ENCODE measurements at places on chromosomes 6 and 20. TPM values are rescaled to one million over a fixed set of nuclear protein-coding genes. Genes with fewer than 3 reads are reported as not detected.
A peak's percentile ranks its signal among the peaks of the same experiment; 100 is the strongest.

The OOEP gene
- not detected for polyA plus RNA-seq

GRCh38 chr6:81608776-81609175 is 143.7 kb downstream of the TENT5A start:
- no peak for DNase-seq

The FOXQ1 gene
- polyA plus RNA-seq = 25.3 TPM

The FAM83C gene
- 0.03 TPM for polyA plus RNA-seq

GRCh38 chr6:63214816-63215215 is 3.5 kb downstream of the FKBP1C start:
- DNase-seq = peak; percentile 16

DNA sequence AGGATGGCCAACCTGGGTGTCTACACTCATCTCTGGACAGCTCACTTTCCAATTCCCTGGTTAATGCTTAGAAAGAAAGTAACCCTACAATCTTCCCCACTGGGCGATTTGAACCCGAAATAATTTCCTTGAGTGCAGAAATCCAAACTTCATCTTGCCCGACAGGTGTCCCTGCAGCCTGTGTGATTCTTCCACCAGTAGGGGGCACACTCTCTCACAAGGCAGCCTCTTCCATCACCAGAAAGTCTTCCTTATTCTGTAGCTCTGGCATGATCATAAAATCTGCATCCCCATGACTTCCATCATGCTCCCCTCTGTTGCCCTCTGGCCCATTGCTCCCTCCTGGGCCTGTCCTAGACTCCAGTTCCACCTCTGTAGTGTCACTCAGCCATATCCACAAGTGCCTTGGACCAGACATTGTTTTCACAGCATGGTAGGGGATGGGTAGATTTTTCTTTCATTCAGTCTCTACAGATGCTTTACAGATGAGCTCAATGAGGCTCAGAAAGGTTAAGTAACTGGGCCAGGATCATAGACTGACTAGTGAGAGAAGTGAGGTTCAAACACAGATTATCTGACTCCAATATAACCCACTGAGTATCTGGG is 170.4 kb upstream of the SPTLC3 start:
- DNase-seq = peak; percentile 34

The LPA gene
- not detected for polyA plus RNA-seq

GRCh38 chr6:119586250-119586882 is 236.8 kb upstream of the MAN1A1 start:
- no peak for DNase-seq

The STX16 gene
- polyA plus RNA-seq = 72.7 TPM

- no peak for DNase-seq
Measured at GRCh38 chr6:140636908-140637402, 1262.5 kb upstream of the CITED2 start.

- DNase-seq = no peak
Measured at GRCh38 chr6:90645634-90646033, 58.8 kb upstream of the MAP3K7 start.

The SLC24A3 gene
- 0.01 TPM for polyA plus RNA-seq

The SMIM29 gene
- polyA plus RNA-seq = 8.8 TPM

The PRSS16 gene
- polyA plus RNA-seq = not detected

GRCh38 chr6:56458324-56458884 is 184.3 kb downstream of the DST start:
- DNase-seq = no peak

DNA sequence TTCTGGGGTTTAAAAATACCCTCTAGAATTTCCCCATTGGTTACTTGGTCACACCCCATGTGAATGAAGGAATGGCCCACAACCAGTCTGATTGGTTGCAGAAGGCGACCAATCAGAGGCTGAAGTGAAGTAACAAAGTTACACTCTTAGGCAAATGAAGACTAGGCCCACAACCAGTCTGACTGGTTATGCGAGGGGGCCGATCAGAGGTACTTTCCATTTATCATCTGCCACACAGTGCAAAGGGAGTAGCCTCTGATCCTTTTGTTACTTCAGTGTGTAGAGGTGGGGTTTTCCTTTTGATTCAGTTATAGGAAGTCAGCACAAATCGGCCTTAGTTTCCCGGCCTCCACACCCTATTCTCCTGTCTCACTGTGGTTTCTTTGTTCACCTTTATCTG is 61.2 kb upstream of the SGK1 start:
- no peak for DNase-seq

DNA sequence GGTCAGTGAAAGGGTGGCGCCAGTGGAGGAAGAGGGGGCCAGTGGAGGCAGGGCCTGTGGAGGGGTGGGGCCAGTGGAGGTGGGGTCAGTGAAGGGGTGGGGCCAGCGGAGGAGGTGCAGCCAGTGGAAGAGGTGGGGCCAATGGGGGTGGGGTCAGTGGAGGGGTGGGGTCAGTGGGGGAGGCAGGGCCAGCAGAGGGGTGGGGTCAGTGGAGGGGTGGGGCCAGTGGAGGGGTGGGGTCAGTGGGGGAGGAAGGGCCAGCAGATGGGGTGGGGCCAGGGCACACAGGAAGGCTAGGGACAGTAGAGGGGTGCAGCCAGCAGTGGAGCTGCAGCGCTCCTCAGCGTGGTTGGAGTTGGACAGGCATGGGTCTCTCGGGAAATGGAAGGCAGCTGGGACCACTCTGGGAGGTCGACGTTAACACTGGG is 18.7 kb downstream of the ADRM1 start:
- DNase-seq = no peak

DNA sequence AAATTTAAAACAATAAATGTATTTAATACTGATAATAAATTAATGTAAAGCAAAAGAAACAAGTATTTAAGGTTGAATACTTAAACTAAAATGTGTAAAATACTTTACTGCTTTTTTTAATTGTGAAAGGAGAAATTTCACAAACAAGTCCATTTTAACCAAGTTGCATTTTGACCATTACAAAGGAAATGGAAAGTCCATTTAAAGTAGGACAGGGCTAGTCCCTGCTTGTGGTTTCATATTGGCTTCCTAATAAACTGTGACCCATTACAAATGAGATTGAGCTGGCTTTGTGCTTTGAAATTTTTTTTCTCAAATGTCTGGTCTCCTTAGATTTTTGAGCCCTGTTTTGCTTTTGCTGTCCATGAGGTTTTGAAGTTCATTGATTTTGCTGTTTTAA is 527.6 kb downstream of the MAFB start:
- DNase-seq = no peak

DNA sequence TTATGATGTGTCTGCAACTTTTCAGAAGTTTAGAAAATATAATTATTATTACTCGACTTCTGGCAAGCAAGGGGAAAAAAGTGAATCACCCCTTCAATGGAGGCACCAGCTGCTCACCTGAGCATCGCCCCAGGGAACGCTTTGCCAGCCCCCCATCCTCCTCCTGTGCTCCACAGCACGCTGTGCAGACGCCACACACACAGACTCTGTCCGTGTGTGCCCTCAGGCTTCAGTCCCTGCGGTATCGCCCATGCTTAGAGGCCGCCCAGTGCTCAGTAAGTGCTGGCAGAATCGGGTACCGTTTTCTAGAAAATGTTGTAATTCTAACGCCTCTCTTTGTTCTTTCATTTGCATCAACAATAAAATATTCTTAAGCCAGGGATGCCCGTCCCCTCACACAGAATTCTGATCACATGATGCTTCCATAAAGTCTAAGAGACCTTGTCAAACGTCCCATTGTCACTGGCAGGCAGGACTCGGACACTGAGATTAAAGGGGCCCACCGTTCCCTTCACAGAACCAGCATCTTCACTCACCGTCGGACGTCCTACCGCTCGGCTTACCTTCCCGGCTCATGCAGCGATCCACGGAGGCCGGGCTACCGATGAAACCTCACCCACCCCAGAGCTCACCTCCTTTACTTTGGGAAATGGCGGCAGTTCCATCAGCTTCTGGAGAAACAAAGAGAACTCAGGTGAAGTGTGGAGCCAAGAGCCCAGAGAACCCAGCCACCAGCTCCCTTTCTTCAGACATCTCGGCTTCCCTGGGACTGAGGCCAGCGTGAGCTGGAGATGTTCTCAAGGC is 105.5 kb downstream of the DLL1 start:
- no peak for DNase-seq

DNA sequence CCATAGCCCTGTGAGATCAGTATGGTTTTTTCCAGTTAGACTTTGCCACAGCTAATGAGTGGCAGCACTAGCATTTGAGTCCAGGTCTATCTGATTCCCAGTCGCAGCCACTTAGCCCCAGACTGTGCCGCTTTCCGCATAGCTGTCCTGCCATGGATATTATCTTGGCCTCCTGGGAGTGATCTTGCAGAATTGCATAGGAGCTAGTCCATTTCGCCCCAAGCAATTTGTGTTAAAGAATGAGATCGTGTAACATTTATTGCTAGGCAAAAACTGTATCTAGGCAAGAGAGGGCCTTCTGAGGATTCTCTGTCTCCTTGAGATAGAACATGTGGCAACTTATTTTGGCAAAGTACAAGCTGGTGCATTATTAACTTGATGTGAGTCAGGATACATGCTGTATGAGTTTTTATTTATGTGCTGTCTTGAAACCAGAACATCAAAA is 74.2 kb downstream of the EZR start:
- DNase-seq = no peak

- no peak for DNase-seq
Measured at GRCh38 chr6:4884646-4885340, 108.6 kb downstream of the CDYL start.

The ARFGEF3 gene
- 2.9 TPM for polyA plus RNA-seq

The ID4 gene
- 0.20 TPM for polyA plus RNA-seq

The ANKRD66 gene
- not detected for polyA plus RNA-seq

GRCh38 chr20:48148020-48148419 is 362.7 kb upstream of the SULF2 start:
- DNase-seq = no peak

- DNase-seq = no peak
Measured at GRCh38 chr6:105204768-105205167, 25.0 kb upstream of the POPDC3 start.

The GPLD1 gene
- 6.0 TPM for polyA plus RNA-seq

DNA sequence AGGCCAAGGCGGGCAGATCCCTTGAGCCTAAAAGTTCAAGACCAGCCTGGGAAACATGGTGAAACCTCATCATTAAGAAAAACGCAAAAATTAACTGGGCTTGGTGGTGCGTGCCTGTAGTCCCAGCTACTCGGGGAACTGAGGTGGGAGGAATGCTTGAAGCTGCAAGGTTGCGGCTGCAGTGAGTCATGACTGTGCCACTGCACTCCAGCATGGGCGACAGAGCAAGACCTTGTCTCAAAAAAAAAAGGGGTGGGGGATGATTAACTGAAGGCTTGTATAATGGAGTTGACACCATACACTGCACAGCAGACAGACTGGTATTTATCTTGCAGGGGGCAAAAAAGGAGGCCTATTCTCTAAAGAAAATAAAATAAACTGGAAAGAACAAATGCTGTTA is 27.7 kb downstream of the SRPK1 start:
- DNase-seq = no peak

The BIRC7 gene
- 8.6 TPM for polyA plus RNA-seq

GRCh38 chr6:89792881-89793280 is 26.7 kb downstream of the MDN1 start:
- peak; percentile 52 for DNase-seq

The NKAIN4 gene
- not detected for polyA plus RNA-seq

- DNase-seq = no peak
Measured at GRCh38 chr20:805713-806112, 27.8 kb upstream of the FAM110A start.

DNA sequence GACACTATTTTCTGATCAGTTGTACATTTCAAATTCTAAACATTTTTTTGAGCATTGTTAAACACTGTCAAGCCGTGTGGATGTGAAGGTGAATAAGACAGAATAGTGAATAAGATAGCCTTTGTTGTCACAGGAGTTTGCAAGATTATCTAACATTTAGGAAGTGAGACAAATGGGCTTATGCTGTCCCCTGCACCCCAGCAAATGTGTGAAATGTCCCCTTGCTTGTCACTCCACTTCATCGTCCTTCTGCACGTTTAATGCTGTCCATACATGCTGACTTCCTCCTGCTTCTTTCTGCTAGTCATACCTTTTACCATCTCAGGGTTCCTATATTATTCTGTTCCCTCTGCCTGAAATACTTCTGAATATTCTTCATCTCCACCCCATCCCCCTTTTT is 62.6 kb downstream of the CBFA2T2 start:
- no peak for DNase-seq

GRCh38 chr6:13400772-13401171 is 72.4 kb upstream of the TBC1D7 start:
- DNase-seq = no peak

DNA sequence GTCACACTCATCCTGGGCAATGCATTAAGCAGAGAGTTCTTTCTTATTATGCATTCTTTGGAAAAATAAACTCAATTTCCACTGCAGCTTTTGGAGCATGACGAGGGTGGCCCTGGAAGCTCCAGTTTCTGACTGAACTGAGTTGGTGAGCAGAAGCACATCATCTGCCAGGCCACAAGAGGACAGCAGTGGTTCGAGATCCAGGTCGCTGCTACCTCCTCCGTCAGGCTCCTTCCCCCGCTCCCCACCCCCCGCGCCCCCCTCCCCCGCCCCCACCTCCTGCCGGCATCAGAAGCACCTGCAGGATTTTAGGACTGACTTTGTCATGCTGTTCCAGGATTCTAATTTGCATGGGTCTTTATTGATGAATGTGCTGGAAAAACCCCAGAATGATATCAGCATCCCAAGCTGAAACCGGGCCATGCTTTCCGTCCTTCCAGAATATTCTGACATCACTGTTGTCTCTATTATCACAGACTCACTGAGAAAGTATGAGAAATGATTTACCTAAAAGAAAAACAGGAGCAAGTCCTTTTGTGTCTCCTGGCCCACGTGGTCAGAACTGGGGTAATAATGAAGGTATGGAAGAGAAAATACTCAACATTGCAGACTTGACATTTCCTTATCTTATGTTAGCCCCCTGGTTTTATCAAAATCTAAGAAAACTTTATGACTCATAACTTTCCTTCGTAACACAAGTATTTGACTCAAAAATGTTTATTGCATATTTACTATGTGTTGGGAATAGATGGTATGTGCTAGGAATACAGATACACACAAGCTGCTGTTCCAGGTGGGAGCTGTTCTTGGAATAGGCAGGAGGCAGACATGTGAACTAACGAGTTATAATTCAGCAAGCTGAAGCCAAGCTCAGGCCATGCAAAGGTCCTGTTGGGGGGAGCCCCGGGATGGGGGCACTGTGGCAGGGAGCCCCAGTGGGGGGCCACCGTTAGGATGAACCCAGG is 220.2 kb upstream of the EXOC2 start:
- DNase-seq = peak; percentile 56

The OR12D3 gene
- not detected for polyA plus RNA-seq

GRCh38 chr6:82248273-82248735 is 760 bp upstream of the IBTK start:
- DNase-seq = peak; percentile 90

- no peak for DNase-seq
Measured at GRCh38 chr6:150711584-150712504, 112.2 kb downstream of the PLEKHG1 start.

The VSTM2L gene
- not detected for polyA plus RNA-seq
